ENCODE measurements at places on chromosomes 3 and 15.

DNA sequence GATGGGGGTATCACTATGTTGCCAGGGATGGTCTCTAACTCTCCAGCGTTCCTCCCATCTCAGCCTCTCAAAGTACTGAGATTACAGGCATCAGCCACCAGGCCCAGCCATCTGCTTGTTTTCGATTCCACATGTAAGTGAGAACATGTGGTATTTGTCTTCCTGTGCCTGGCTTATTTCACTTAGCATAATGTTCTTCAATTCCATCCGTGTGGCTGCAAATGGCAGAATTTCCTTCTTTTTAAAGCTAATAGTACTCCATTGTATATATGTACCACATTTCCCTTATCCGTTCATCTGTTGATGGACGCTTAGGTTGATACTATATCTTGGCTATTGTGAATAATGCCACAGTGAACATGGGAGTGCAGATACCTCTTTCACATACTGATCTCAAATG lies 70.6 kb downstream of the ASB7 start:
- DNase-seq, result no peak

DNA sequence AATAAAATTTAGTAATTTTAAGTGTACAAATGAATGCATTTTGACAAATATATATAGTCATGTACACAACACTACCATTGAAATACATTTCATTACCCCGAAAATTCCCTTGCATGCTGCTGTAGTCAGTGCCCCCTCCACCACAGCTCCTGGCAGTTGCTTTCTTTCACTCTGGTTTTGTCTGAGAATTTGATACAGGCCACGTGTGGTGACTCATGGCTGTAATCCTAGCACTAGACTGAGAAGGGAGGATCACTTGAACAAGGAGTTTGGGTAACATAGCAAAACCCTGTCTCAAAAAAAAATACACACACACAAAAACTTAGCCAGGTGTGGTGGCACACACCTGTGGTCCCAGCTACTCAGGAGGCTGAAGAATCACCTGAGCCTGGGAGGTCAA lies 65.4 kb downstream of the TFRC start:
- DNase-seq, result peak; percentile 23

DNA sequence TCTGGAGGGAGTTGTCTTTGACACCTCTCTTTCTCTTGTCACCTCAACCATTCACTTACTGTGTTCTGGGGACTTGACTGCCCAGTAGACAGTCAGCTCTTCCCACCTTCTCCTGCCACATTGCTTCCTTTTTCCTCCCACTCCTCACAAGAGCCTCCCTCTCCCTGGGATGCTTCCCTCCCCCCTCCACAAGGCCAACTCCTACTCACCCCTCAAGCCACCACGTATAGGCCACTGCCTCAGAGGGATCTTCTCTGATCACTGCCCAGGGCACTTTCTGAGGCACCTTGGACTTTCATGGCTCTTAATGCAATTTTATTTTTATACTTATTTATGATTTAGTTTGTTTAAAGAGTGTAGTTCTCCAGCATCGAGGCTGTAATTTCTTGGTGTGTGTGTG lies 23.2 kb downstream of the THSD4 start:
- no peak for DNase-seq

DNA sequence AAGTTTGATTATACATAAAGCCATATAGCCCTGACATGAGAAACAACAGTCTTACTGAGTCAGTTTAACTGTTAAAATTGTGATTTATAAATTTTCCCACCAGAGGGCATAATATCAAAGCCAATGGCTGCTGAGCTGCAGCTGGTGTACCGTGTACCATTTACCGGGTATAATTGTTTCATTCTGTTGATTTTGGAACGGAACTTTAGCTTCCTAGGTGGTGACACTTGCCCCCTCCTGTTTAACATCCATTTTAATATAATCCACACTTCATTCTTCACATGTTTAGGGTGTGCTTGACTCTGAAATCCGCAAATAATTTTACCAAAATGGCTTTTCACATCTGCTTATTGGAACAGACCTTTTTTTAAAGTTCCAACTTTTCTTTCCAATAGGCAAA lies 72.8 kb downstream of the SLC9A9 start:
- DNase-seq, result peak; percentile 4
